H7 (cell line): ENCODE measurements at places on chromosomes 6 and 20. TPM values are rescaled to one million over a fixed set of nuclear protein-coding genes. Genes with fewer than 3 reads are reported as not detected.

Gene CYP21A2
- total RNA-seq, result 0.11 TPM in 1 of 2 replicates, not detected in the other

Gene DLGAP4
- 60.5 and 62.8 TPM in 2 replicates for total RNA-seq

Gene TNFRSF6B
- total RNA-seq, result not detected in 2 replicates

Gene PNPLA1
- total RNA-seq, result not detected in 2 replicates

Gene LTB
- total RNA-seq, result 0.35 TPM in 1 of 2 replicates, not detected in the other

Gene SCGN
- total RNA-seq, result not detected in 2 replicates

Gene CALHM5
- total RNA-seq, result under 0.01 and 0.04 TPM in 2 replicates

Gene SIGLEC1
- not detected in 2 replicates for total RNA-seq

Gene SEMG1
- total RNA-seq, result 0.31 and 0.81 TPM in 2 replicates

Gene ECT2L
- 0.03 TPM in 1 of 2 replicates, not detected in the other for total RNA-seq

Gene CD83
- 2.9 and 4.5 TPM in 2 replicates for total RNA-seq

Gene SEC63
- 8.1 and 11.9 TPM in 2 replicates for total RNA-seq

Gene GSTA1
- total RNA-seq, result 0.70 and 0.94 TPM in 2 replicates

Gene SULF2
- 23.9 and 52.0 TPM in 2 replicates for total RNA-seq

Gene TRDN
- 2.7 and 3.4 TPM in 2 replicates for total RNA-seq

Gene ANGPT4
- 0.11 and 0.31 TPM in 2 replicates for total RNA-seq

Gene FOXQ1
- 3.1 and 24.8 TPM in 2 replicates for total RNA-seq

Gene ELOVL4
- total RNA-seq, result 4.8 and 5.1 TPM in 2 replicates

Gene ID4
- total RNA-seq, result 3.4 and 3.5 TPM in 2 replicates

Gene SAPCD1
- 1.8 and 7.7 TPM in 2 replicates for total RNA-seq

Gene ATP5F1E
- total RNA-seq, result 14.3 and 16.4 TPM in 2 replicates

Gene BPIFB4
- not detected in 2 replicates for total RNA-seq

Gene PEX6
- total RNA-seq, result 47.5 and 52.5 TPM in 2 replicates

Gene SLC32A1
- 0.07 TPM in 1 of 2 replicates, not detected in the other for total RNA-seq

Gene HLA-DRB5
- total RNA-seq, result 0.21 TPM in 1 of 2 replicates, not detected in the other

Gene SYNGAP1
- total RNA-seq, result 8.3 and 13.4 TPM in 2 replicates

Gene CNBD2
- total RNA-seq, result 4.8 and 6.0 TPM in 2 replicates

Gene SLC25A27
- total RNA-seq, result 0.28 and 0.52 TPM in 2 replicates

Gene TBC1D32
- total RNA-seq, result 5.4 and 6.0 TPM in 2 replicates

Gene SIRPG
- not detected in 2 replicates for total RNA-seq

Gene HLA-DQB1
- under 0.01 TPM in 1 of 2 replicates, not detected in the other for total RNA-seq

Gene POM121L2
- 0.03 TPM in 1 of 2 replicates, not detected in the other for total RNA-seq

Gene LY6G5C
- 0.70 and 2.0 TPM in 2 replicates for total RNA-seq

Gene PROKR2
- total RNA-seq, result 0.74 and 1.2 TPM in 2 replicates

Gene TFAP2C
- 23.6 and 38.4 TPM in 2 replicates for total RNA-seq

Gene SLC22A2
- 0.42 and 1.1 TPM in 2 replicates for total RNA-seq

Gene PRDM13
- total RNA-seq, result 0.14 TPM in 1 of 2 replicates, not detected in the other

Gene MAP3K5
- total RNA-seq, result 0.59 and 1.3 TPM in 2 replicates

Gene BTN1A1
- 0.11 TPM in 1 of 2 replicates, not detected in the other for total RNA-seq

Gene SPATS1
- not detected in 2 replicates for total RNA-seq

Gene ELOVL2
- total RNA-seq, result 1.0 and 2.6 TPM in 2 replicates

Gene LAMA2
- 2.2 and 2.8 TPM in 2 replicates for total RNA-seq

Gene FAM83C
- total RNA-seq, result not detected in 2 replicates

Gene CRISP3
- total RNA-seq, result not detected in 2 replicates

Gene GPR63
- total RNA-seq, result 4.2 and 6.2 TPM in 2 replicates

Gene APOM
- 3.3 and 4.2 TPM in 2 replicates for total RNA-seq

Gene OR12D3
- total RNA-seq, result not detected in 2 replicates

Gene TFAP2D
- total RNA-seq, result not detected in 2 replicates

Gene CDH22
- 0.03 TPM in 1 of 2 replicates, not detected in the other for total RNA-seq

Gene PRDM1
- 1.7 and 2.4 TPM in 2 replicates for total RNA-seq

Gene CCNC
- 118 and 127 TPM in 2 replicates for total RNA-seq

Gene TSPO2
- not detected in 2 replicates for total RNA-seq

Gene PAK5
- total RNA-seq, result 0.03 and 0.22 TPM in 2 replicates

Gene RBM38
- 75.6 and 91.7 TPM in 2 replicates for total RNA-seq

Gene TOMM6
- 81.3 and 84.2 TPM in 2 replicates for total RNA-seq

Gene HINT3
- 13.8 and 17.7 TPM in 2 replicates for total RNA-seq

Gene CLPSL1
- total RNA-seq, result not detected in 2 replicates
